Activated CD8-positive, alpha-beta memory T cell treated with anti-CD3 and anti-CD28 coated beads for 24 hours (primary cell): ENCODE measurements at places on chromosomes 6 and 20.

GRCh38 chr20:46195264-46196036 lies 77.3 kb downstream of the CD40 start:
- no peak for DNase-seq

GRCh38 chr6:10412461-10413261 lies 2.2 kb downstream of the TFAP2A start:
- DNase-seq = peak; percentile 65

- DNase-seq = no peak
Observed at GRCh38 chr6:2192976-2193375, 52.4 kb downstream of the GMDS start.

DNA sequence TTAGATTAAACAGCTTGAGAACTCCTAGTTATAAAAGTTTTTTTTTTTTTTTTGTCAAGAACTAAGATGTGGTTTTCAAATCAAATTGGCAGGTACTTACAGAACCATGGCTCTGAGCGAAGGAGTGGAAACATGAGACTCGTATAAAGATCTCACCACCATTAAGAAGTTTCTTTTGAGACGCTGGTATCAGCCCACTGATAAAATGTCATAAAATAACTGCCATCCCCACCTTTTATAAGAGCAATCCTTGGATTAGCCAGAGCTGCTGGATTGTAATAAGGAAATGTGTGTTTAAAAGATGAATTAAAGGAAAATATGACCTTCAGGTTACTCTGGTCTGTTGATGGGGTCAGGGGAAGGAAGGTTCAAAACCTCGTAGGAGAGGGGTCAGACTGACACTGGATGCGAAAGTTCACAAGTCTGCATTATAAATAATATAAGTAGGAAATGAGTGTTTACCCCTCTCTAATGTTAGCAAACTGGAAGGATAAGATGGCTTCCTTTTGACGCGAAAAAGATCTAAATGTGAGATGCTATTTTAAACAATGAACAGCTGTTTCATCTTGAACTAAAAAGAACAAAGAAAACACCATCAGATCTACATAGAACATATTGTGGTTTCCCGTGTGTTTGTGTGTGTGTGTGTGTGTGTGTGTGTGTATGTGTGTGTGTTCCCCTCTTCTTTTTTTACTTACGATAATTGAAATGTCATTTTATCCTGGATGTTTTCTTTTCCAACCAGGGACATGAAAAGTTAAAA lies 386.8 kb upstream of the JAG1 start:
- no peak for DNase-seq

DNA sequence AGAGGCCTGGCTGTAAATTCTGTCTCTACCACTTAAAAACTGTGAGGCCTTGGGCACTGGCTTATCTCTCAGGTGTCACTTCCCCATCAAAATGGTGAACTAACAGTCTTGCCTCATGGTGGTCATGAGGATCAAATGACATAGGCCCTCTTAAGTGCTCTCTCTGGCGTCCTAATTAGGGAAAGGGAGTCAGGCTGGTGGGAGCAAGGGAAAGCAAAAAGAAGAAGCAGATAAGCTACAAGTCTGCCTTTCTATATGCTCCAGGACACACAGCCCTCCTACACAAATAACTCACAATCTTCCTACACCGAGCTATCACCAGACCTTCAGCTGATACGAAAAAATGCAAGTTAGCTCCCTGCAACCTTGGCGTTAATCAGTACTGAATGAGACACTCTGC lies 19.5 kb upstream of the SLC22A16 start:
- no peak for DNase-seq

DNA sequence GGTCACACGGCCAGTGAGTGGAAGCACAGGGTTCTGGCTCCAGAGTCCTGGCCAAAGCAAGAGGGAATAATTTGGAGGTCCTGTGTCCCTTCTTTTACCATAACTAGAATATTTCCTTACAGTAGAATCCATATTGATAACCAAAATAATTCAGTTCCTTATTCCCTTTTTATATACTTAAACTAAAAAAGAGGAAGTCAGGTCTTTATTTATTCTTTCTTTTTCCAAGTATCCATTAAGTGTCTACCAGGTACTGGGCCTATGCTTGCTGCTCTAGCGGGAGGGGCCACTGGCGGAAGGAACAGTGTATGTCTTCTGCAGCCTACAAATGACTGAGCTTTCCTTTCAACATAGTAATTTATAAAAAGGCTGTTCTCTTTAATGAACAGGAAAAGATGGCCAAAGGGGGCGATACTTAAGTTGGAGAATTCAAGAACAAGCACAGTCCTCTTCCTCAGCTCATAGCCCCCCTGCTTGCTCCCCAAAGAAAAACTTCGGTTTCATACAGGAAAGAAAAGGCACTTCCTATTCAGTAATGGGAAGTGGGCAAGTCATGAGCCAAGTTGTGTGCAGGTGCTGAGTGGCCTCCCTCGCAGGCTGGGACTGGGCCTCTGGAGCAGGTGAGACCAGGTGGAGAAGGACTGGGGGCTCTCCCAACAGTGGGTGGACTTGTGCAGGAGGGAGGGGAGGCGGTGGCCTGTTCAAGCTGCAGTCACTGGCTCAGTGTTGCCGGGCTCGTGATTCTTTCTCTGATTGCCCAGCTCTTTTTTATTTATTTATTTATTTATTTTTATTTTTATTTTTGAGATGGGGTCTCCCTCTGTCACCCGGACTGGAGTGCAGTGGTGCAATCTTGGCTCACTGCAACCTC lies 110.9 kb downstream of the ARMC2 start:
- DNase-seq = no peak

DNA sequence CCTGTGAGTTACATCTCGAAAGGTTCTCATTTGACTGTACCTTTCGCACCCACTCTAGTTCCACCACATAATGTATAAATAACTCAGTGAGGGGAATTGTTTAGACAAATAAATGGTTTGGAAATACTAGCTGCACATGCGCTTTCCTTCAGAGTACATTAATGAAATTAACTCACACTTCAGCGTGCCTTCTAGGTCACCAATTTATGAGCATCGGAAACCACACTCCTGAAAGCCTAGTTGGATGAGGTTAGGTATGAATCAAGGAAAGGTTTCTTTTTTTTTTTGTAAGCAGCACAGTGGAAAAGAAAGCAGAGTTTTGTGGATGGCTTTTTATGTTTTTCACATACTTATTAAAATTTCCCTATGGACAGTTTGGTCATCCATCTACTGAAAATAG lies 247.8 kb upstream of the TCF21 start:
- DNase-seq = no peak

GRCh38 chr20:19453410-19453809 lies 241.0 kb downstream of the SLC24A3 start:
- DNase-seq = no peak

DNA sequence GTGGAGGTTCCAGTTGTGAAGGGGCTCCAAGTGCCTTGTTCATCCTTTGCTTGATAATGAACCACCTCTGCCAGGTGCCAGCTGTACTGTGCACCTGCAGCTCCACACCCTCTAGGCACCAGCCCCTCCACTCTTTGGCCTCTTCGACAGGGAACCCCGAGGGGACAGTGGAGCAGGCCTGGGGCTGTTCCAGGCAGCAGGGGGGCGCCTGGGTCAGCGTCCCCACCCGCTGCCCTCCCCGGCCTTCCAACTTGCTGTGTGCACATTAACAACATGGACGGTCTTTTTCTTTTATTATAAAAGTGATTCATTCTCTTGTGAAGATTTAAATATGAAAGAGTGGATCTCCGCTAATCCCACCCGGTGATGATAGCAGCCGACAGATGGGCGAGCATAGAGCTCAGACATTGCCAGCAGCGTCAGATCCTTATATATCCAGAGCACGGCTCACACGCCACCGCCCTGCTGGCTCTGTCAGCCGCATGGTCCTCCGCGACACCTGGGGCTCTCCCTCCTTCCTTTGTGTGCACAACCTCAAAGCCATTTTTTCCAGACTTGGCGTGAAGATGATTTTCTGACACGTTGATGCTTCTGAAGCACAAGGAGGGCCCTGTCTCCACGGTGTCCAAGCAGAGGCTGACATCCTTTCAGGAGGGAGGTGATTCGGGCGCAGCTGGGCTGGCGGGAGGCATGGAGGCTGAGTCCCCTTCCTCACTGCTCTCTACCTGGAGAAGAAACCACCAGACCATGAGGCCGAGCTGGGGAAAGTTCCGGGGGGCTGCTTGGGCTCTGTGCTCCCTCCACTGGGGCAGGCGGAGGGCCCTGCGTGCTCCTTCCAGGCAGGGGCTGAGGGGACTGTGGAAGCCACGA lies 22.2 kb upstream of the MRGBP start:
- no peak for DNase-seq

DNA sequence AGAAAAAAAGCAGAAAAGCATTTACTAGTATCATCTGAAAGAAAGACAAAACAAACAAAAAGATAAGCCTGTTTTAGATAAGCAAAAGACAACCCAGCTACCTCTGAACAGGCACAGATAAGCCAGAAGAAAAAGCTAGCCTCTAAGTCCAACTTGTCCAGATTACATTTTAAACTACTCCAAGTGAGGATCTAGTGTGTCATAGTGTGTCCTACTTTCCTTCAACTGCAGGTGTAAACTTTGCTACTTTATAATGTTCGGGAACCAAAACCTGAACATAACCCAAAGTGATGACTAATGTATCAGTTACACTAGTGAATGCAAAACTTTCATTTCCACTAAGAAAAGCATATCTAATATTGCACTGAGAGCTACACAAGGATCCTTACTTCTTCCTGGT lies 19.5 kb downstream of the ADNP start:
- DNase-seq = no peak

DNA sequence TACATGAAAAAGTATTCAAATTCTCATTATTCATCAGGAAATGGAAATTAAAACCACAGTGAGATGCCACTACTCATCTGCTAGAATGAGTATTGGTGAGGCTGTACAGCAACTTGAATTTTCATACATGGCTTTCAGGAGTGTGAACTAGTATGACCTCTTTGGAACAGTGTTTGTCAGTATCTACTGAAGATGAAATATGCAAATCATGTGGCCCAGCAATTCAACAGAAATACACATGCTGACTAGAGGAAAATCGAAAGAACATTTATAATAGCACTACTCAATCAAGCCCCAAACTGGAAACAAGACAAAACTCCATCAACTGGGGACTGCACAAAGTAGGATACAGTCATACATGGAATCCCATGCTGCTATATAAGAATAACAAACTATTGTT lies 102.2 kb downstream of the DCDC2 start:
- DNase-seq = no peak

GRCh38 chr6:162999575-163000285 lies 272.0 kb downstream of the PACRG start:
- DNase-seq = no peak

DNA sequence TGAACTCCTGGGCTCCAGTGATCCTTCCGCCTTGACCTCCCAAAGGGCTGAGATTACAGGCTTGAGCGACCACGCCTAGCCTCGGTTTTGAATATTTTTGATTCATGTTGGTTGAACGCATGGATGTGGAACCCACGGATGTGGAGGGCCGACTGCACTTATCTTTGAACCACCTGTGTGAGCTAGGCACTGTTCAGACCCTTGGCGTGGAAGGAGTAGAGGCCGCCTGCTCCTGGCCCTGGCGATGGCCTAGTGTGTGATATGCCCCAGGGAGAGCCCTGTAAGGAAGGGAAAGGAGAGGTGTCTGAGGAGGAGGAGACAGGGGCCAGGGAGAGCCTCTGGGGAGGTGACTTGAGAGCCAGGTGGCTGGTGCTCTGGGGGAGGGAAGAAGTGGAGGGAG lies 64.3 kb downstream of the BCAS4 start:
- no peak for DNase-seq

- DNase-seq = no peak
Observed at GRCh38 chr20:57195469-57196100, 70.9 kb downstream of the BMP7 start.

DNA sequence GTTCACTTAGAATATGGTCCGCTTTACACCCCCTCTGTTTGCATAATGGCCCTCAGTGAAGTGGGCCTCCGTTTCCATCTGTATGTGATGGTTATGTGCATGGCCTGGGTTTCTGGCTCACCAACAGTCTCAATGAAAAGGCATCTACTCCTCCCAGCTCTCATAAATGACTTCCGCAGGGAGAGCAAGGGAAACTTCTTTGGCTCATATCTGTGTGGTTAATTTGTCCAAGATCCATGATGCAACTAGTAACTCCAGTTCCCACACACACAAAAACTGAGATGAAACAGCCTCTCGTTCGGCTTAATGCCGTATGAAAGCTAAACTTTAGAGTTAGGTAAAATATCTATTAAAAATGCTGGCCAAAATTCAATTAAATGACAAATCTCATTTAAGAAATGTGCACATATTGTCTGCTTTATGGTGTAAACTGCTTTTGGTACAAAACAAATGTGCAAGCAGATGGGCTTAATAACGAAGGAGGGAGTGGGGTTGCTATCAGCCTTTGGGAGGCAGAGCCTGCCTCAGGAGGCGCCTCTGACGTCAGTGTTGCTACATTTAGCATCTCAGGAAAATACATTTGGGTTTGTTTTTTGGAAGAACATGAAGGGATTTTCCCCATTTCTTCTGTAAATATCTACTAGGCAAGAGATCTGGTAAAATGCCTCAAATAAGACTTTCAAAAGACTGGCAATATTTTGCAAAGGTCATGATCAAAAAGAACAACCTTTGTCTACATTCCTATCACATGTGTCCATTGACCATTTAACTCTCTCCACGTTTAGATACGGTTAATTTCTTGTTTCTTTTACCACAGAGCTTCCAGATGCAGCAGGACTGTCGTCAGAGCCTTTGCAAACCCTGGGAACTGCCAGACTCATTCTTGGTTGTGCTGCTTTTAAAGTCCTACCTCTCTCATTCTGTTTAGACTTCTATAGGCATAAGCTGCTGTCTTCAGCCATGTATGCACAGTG lies 96.8 kb downstream of the ARMC2 start:
- no peak for DNase-seq

GRCh38 chr6:101080597-101080996 lies 199.5 kb upstream of the ASCC3 start:
- no peak for DNase-seq

GRCh38 chr6:19979059-19979458 lies 141.9 kb downstream of the ID4 start:
- no peak for DNase-seq

- DNase-seq = no peak
Observed at GRCh38 chr20:24164360-24164759, 175.8 kb upstream of the GGTLC1 start.

DNA sequence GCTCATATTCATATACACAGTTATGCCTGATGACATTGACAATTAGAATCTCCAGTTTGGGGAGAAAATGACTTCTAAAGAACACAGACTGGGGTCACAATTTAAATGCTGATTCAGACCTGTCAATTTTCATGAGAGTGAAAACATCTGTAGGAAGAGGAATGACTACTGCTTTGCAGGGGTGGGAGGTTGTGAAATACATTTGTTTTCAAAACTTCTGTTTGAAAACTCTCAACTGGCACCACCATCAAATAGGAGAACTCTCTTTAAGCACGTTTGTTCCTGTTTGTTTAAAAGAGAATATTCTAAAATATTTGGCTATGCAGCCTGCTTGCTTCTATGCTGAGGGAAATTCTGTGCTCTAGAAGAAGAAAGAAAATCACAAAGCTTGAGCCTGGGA lies 50.8 kb upstream of the ADGRF5 start:
- no peak for DNase-seq

GRCh38 chr6:51200676-51201075 lies 382.0 kb downstream of the TFAP2B start:
- DNase-seq = no peak

- DNase-seq = peak; percentile 97
Observed at GRCh38 chr20:25696371-25697131, at the start of gene ZNF337. ZNF337 (minus strand) TSS chr20:25696853; CDS start chr20:25686417, 10,436 bp downstream.

GRCh38 chr20:62603021-62603906 lies 39.0 kb upstream of the SLCO4A1 start:
- peak; percentile 79 for DNase-seq

GRCh38 chr20:48771542-48771941 lies 56.3 kb downstream of the PREX1 start:
- no peak for DNase-seq

GRCh38 chr6:169810066-169810989 lies 58.9 kb downstream of the ERMARD start:
- DNase-seq = peak; percentile 56

- no peak for DNase-seq
Observed at GRCh38 chr6:106745197-106745770, 115.9 kb downstream of the QRSL1 start.
